T-cell (primary cell): ENCODE measurements at places on chromosomes 2 and 18.
A peak's percentile ranks its signal among the peaks of the same experiment; 100 is the strongest.

- no peak for DNase-seq
These were observed 120.8 kb upstream of the CHAC2 start for GRCh38 chr2:53646788-53647187.

GRCh38 chr2:111978452-111979170 is 76.5 kb upstream of the TMEM87B start:
- DNase-seq: no peak

GRCh38 chr2:141331127-141331526 is 799.7 kb downstream of the LRP1B start:
- DNase-seq: no peak

GRCh38 chr2:182088681-182089320 is 103.1 kb downstream of the PPP1R1C start:
- DNase-seq: no peak

DNA sequence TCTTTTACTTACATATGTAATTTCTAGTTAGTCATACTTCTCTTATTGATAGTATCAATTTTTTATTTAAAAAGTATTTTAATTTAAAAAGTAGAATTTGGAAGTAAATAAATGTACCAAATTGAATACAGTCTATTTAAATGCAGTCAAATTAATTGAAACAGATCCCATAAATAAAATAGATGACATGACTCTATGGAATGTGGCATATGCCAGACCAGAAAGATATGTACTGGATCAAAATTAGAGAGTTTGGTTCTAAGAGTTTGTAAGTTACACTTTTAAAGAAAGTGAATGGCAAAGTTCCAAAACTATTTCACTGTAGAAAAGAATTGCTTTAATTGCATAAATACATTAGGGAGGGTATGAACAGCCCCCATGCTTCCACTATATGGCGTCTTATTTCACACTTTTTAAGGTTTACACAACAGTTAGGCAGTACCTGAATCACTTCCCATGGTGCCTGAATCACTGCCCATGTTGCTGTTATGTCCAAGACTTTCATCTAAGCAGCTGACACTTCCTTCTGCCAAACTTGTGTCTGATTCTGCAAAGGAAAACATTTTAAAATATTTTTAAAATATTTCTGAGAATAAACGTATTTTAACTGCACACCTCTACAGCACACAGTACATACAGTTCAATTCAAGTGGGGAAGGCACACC is 25.2 kb downstream of the IFIH1 start:
- DNase-seq: no peak

GRCh38 chr18:64562651-64563050 is 413.8 kb upstream of the LINC00305 start:
- DNase-seq: no peak

DNA sequence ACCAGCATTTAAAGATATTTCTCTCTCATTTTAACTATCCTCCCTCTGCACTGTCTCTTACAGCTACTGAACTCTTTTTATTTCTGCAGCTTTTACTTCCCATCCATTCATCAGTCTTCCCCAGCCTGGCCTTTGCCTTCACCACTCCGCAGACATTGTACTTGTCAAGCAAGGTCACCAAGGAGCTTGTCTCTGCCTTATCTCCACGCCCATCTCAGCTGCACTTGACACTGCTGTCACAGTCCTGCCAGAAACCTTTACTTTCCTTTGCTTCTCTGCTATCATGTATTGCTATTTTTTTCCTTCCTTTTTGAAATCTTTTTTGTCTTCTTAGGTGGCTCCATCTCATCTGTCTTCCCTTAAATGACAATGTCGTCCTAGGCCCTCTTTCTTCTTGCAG is 147.0 kb downstream of the VWC2L start:
- no peak for DNase-seq

DNA sequence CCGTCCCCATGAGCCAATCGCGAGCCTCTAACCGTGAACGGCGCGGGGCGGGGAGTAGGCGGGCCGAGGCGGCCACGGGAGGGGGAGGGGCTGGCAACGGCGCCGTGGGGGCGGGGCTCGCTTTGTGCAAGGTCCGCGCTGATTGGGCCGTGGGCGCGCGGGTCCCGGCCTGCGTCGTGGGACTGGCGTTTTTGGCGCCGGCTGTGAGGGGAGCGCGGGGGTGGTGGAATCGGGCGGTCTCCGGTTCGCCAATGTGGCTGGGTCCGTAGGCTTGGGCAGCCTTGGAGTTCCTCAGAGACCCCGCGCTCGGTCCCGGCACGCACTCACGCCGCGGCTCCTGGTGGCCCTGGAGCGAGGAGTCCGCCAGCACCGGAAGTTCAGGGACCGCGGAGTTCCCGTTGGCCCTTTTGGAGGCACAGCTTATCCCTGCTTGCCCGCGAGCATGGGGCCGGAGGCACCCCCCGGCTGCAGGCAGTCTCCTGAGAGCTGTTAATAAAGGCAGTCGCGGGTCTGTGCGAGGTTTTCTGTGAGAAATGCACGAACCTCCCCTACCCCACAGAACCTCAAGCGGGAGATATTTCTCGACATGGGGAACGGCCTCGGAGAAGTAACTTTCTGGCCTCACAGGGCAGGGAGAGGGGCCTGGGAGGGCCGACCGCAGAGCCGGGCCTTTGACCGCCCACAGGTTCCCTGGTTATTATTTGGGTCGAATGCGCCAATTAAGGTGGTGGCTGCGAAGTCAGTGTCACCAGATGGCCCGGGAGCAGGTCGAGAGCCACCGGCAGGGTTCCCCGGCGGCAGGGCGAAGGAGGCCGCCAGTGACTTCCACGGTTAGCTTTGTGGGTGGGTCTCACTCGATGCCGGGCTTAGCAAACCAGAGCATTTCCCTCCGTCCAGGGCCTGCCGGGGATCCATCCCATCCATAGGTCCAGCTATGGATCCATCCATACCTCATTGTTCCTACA is 574 bp upstream of the NCL start:
- peak; percentile 98 for DNase-seq

DNA sequence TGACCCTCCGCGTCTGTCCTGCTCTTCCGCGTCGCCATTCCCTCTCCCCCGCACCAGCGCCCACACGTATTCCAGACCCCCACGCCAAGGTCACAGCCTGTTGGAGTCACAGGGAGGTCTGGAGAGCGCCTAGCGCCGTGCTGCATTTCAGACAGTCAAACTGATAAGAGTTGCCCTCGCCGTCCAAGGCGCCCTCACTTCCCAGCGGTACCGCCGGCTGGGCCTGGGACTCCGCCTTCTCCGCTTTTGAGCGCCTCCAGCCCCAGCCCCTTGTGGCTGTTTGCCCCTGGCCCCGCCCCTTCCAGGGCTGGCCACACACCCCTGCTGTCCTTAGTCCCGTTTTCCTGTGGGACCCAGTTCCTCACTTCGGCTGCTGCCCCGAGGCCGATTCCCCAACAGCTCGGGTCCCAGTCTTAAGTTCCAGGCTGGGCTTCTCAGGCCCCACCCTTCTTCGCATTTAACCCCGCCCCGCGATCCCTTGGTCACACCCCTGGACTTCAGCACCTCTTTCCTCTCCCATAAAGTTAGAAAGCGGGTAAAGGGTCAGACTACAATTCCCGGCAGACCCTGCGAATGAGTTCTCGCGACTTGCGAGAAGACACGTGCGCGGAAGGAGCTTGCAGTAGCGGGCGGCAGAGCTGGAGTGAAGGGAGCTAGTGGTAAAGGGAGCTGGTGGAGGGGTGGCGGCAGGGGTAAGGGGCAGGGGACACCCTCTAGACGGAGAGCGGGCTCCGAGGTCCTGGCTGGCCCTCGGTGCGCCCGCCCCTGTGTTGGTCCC is at the start of gene GMPPA:
Gene GMPPA (plus strand): TSS at position 612 of the 778 bp plus-strand sequence. CDS start 1,085 bp downstream, outside the sequence.
- peak; percentile 88 for DNase-seq

DNA sequence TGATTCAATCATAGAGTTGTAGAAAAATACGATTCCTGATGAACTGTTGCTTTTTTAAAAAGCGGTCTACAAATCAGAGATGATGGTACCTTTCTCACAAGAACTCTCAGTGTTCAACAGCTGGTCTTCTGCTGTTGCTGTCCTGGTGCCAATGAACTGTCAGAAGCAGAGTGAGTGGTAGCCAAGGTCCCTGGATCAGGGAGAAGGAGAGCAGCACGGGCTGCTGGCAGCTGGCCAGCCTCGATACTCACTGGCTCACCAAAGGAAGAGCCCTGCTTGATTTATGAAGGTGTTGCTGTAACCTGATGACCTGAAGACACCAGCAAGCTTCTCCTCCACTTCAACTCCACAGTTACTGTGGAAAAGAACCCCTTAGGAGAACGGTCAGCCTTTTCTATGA is 300.8 kb upstream of the SOX11 start:
- no peak for DNase-seq

DNA sequence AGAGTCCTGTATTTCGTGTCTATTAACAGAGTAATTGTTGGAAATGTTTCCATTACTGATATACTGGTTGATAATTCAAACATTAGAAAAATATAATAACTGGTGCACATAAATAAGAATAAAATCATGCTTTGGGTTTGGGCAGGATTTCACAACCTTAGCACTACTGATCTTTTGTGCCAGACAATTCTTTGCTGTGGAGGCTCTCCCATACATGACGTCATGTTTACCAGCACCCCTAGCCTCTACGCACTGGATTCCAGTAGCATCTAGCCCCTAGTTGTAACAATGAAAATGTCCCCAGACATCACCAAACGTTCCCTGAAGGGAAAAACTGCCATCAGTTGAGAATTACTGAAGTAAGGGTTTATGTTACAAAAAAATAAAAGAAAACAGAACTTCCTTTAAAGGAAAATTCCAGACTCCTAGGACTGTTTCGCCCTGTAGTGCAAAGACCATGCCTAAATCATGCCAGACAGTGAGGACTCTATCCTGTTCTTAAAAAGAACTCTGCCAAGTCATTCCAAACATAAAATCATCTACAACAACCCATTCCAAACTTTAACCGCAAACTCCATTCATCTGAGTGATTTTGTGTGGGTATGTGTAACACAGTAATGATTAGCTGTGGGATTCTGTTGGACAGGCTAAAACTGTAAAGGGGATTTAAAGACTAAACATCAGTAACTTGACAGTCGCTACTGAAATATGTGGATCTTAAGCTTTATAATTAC is 313.4 kb upstream of the CCDC68 start:
- no peak for DNase-seq

DNA sequence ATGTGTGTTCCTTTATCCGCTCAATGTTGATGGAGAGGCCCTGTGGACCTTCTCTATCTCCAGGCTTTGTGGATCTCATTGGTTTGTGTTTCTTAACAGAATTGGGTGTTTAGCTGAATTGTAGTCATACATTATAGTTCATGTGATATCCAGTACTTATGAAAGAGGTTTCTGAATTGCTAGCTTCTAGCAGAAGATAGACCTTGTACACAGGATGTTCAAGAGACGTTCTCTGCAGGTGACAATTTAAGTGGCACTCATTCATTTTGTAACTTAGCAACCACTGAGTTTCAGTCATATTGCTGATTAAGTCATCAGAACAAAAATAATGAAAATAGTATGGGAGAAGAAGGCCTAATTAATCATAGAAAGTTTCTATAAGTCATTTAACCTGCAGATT is 279.2 kb downstream of the ALPK2 start:
- no peak for DNase-seq
